Kidney glomerular epithelial cell (primary cell): ENCODE measurements at places on chromosomes 7 and 10.
A peak's percentile ranks its signal among the peaks of the same experiment; 100 is the strongest.

GRCh38 chr7:39674406-39674805 is 51.0 kb downstream of the RALA start:
- DNase-seq: no peak

DNA sequence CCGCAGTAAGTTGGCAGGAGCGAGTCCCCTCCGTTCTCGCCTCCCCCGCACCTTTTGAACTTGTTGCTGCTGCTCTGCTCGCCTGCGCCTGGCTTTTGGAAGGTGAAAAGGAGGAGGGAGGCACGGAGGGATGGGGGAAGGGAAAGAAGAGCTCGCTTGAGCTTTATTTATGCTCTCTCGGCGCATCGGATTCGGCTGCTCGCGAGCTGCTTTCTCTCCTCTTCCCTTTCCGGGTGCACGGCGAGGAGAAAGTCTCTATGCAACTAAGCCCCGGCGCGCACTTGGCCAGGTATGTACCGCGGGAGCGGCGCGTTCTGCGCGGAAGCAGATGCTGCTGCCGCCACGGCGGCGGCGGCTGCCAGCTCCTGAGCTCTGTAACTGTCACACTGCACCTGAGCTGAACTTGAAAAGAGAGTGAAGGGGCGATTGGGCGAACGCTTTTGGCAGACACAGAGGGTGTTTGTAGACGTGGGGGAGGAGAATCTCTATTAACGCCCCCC is 551 bp downstream of the KCND2 start:
- DNase-seq: no peak

GRCh38 chr10:59135275-59135674 is 41.2 kb upstream of the PHYHIPL start:
- no peak for DNase-seq

GRCh38 chr7:151314401-151314800 is 27.2 kb upstream of the NUB1 start:
- DNase-seq: no peak

DNA sequence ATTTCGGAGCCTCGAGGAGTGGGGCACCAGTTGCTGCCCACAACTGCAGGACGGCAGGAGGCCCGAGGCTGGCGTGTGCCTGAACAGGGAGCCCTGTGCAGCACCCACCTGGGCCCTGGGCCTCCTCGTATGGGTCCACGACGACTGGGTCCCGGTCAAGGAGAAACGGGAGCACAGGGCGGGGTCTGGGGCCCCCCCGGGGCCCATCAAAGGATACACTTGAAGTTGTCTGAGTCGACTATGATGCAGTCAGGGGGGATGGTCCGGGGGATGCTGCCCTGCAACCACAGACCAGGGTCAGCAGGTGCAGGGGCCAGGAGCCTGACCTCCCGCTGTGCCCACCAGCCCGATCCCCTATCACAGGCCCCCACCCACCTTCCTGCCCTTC is 28.5 kb upstream of the NKX6-2 start:
- DNase-seq: no peak

DNA sequence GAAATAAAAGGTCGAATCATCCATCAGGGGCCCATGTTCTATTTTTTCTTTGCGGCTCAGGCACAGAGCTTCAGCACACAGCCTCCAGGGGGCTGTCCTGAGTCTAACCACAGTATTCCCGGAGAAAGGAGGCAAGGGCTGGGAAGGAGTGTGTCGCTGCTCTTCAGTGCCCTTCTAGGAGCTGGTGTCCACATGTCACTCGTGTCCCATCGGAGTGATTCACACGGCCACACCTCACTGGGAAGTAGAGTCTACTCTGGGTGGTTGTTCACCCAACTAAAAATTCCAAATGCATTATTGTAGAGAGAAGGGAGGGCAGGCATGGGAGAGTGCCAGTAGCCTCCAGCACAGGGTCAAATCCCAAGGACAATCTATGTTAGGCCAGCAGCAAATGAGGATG is 114.8 kb upstream of the LANCL2 start:
- DNase-seq: peak; percentile 4

DNA sequence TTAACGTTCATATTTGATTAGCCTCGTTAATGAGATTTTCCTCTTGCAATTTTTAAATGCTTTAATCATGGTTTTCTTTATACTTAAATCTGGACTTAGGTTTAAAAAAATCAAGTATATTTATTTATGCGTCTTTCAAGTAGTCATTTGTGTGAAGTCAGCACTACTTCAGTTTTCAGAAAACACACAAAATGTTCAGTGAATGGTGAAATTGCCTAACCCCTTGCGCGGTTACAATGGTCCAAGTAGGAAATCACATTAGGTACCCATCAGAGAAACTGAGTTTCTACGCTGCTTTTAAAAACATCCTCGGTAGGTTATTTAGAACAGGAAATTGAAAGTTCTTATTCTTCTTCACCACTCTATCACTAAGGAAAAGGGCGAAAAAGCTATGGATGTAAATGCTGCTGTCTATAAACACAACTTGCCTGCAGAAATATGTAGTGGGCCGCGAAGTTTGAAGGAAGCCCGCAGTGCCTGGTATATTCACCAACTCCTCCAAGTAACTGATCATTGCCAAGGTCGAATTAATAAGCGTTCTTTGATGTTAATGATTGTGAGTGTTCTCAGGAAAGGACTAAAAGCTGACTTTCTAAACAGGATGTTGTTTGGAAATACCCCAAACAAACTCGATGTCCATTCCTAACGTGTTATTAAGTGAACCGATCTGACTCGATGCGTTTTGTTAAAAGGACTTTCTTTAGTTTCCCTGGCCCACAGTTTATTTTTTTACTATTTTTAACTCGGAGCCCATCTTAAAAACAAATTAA is 1.0 kb downstream of the SYPL1 start:
- DNase-seq: no peak

- DNase-seq: peak; percentile 96
Observed at GRCh38 chr10:17213646-17214349, 12.3 kb upstream of the TRDMT1 start.

- DNase-seq: no peak
Observed at GRCh38 chr7:78523930-78524329, 725.4 kb downstream of the PHTF2 start.

GRCh38 chr7:19520392-19520791 is 188.4 kb downstream of the POLR1F start:
- DNase-seq: no peak

DNA sequence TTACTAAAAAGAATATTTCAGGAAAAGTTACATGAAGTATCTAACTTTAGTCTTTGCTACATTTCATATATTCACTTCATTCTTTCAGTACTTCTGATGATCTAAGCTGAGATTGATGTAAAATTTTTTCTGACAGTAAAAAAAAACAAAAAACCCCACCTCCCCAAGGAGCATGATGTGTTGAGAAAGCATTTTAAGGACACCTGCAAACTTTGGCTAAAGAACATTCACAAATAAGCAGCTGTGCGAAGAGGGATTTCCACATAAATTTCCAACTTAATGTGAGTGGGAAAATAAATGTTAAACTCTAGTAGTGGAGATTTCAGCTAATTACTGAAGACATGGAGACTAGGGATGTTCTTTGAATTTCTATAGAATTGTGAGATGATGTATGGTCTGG is 35.5 kb downstream of the DLD start:
- no peak for DNase-seq
